Endothelial cell of umbilical vein (primary cell): ENCODE measurements at places on chromosomes 2 and 18. TPM values are rescaled to one million over a fixed set of nuclear protein-coding genes. Genes with fewer than 3 reads are reported as not detected.

GRCh38 chr2:237978058-237978712, 11.4 kb downstream of the UBE2F start:
- H3K4me3 ChIP-seq = no peak overlapping the region
- H3K27me3 ChIP-seq = no peaks in the 10 kb centered on the region
- H3K27ac ChIP-seq = no peak overlapping the region
- H3K36me3 ChIP-seq = peaks cover 6% of the 10 kb centered on the region

DNA sequence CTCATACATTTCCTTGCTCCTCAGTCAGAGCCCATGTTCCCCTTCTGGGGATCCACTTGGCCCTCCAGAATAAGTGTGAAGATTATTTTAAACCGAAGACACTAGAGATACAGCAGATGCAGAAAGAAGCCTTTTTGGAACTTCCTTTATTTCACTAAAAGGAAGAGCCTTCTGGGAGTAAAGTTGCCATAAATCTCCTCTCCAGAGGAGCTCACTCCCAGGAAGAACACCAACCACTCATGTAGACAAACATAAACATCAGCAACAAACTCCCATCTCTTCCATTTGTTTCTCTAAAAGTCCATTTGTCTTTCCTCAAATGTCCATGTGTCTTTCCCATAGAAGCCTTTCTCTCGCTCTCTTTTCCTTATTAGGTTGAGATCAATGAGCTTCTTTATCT, 62.4 kb upstream of the MSH6 start:
- no peaks in the 10 kb centered on the region for H3K27me3 ChIP-seq
- H3K4me1 ChIP-seq = no peaks in the 10 kb centered on the region
- H3K4me3 ChIP-seq = no peak overlapping the region
- DNase-seq = no peak
- no peak overlapping the region for H3K27ac ChIP-seq
- no peaks in the 10 kb centered on the region for H3K36me3 ChIP-seq

- DNase-seq = no peak
- no peak overlapping the region for H3K4me3 ChIP-seq
- no peaks in the 10 kb centered on the region for H3K27me3 ChIP-seq
- H3K4me1 ChIP-seq = peaks cover 6% of the 10 kb centered on the region
- H3K36me3 ChIP-seq = no peaks in the 10 kb centered on the region
These were observed 249.8 kb downstream of the ACKR3 start for GRCh38 chr2:236819275-236820002.

DNA sequence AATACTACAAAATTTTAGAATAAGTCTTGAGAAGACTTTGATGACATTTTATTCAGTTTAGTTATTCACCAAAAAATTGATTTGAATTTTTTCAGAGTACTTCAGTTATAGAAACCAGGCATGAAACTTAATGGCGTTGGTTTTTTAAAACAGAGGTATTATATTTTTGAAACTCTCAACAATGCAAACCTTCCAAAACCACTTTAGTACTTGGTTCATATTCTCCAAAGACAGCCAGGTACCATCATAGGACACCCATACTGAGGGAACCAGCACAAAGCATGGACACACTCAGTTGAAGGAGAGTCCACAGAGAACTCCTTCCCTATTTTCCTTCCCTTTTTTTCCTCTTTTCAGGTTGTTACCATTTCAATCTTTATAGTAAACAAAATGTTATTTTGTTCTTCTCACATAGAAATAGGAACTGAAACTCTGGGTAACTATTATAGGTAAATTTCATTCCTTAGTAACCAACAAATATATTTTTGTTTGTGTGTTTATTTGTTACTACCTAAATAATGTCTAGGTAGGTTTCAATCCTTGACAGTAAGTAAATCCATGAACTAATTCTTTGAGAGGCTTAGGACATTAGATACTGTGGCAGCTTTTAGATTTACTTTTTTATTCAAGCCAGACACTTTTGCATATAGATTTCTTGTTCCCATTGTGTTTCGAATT, 95.8 kb downstream of the TMEFF2 start:
- no peaks in the 10 kb centered on the region for H3K4me1 ChIP-seq
- no peak overlapping the region for H3K4me3 ChIP-seq
- H3K27me3 ChIP-seq = no peaks in the 10 kb centered on the region

DNA sequence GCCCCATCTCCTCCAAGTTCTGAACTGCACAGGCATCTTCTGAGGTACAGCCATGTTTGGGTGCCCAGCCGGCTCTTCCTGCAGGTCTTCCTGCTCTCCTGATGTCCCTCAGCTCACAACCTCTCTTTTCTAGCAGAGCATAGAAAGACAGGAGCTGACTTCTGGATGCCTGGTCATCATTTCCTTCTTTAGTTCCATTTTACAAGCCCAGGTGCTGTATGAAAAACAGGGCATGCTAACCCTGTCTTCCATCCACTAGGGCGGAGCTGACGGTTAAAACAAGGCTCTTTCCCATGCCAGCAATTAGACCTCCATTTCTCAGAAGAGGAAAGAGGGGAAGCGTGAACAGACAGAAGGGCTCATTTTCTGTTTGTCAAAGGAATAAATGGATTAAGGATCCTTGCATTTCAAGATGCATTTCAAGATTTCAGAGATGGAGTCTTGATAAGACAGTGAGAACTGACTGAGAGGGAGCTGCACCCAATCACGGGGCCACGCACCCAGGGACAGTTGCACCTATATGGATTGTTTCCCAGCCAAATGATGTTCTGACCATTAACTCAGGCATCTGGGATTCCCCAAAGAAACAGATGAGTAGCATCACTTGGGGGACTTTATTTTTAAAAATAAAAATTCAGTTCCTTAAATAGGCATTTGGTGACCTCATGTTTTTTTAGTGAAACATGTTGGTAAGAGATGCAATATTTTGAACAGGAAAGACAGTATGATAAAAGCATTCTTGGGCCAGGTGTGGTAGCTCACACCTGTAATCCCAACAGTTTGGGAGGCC, 45.8 kb upstream of the EML6 start:
- no peaks in the 10 kb centered on the region for H3K27me3 ChIP-seq
- no peaks in the 10 kb centered on the region for H3K36me3 ChIP-seq
- no peak for DNase-seq
- H3K4me3 ChIP-seq = no peak overlapping the region

DNA sequence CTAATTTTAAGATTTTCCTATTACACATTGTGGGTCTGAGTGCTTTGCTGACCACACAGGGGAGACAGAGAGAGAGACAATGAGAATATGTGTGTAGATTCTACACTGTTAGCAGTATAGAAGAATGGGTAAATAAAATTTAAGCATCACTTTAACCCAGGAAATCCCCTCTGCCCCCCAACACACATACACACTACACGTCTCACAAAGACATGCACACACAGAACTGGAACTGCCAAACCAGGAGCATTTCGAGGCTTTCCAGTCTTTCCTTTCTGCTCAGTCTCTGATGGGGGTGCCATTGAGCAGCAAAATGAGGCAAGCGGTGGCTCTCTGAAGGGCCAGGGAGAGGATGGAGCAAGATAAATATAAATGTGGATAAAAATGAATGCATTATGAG, 2.5 kb downstream of the MERTK start:
- peaks cover 38% of the 10 kb centered on the region for H3K4me1 ChIP-seq
- no peaks in the 10 kb centered on the region for H3K27me3 ChIP-seq
- H3K36me3 ChIP-seq = peaks cover 2% of the 10 kb centered on the region
- no peak overlapping the region for H3K4me3 ChIP-seq

DNA sequence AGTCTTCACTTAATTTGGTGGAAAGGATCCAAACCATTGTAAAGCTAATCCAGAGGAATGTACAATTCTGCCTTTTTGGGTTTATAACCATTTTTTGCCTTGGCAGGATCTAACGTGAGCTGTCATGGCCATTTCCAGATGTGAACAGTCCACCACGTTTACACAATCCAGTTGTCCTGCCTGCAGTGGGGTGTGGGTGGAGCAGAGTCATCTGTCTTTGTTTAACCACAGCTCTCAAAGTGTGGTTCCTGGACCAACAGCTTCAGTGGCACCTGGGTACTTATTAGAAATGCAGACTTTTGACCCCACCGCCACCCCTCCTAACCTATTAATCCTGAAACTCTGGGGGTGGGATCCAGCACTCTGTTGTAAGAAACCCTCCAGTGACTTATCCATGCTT, 35.9 kb downstream of the FHOD3 start:
- no peak for DNase-seq
- no peak overlapping the region for H3K4me3 ChIP-seq
- no peak overlapping the region for H3K27ac ChIP-seq
- H3K4me1 ChIP-seq = no peaks in the 10 kb centered on the region
- no peaks in the 10 kb centered on the region for H3K36me3 ChIP-seq

DNA sequence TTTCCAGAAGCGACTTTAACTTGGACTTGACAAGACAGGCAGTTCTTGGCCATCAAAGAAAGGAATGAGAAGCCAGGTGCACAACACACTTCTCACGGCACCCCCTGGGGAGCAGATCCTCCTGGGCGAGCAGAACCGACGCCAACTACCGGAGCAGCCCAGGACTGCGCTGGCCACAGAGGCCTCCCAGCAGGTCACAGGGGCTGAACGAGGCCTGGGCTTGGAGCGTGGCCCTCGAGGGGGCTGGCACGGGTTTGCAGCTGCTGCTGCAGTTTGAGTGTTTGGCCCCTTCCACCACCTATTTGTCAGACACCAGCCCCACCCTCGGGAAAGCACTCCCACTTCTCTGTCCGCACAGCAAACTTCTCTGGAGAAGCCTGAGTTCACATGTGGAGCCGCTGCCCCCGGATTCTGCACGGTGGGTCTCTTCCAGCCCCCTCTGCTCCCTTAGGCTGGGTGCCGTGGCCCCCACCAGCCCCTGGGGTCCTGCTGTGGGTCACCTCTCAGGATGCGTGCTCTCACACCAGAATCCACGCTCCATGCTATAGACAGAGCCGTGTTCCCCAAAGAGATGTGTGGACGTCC, 306.7 kb upstream of the SALL3 start:
- no peak overlapping the region for H3K4me3 ChIP-seq
- H3K36me3 ChIP-seq = no peaks in the 10 kb centered on the region
- DNase-seq = no peak
- no peak overlapping the region for H3K27ac ChIP-seq

- H3K4me3 ChIP-seq = no peak overlapping the region
- no peak overlapping the region for H3K27ac ChIP-seq
- no peaks in the 10 kb centered on the region for H3K27me3 ChIP-seq
- no peak for DNase-seq
- H3K36me3 ChIP-seq = no peaks in the 10 kb centered on the region
These were observed 58.5 kb upstream of the CREB1 start for GRCh38 chr2:207471261-207471660.

DNA sequence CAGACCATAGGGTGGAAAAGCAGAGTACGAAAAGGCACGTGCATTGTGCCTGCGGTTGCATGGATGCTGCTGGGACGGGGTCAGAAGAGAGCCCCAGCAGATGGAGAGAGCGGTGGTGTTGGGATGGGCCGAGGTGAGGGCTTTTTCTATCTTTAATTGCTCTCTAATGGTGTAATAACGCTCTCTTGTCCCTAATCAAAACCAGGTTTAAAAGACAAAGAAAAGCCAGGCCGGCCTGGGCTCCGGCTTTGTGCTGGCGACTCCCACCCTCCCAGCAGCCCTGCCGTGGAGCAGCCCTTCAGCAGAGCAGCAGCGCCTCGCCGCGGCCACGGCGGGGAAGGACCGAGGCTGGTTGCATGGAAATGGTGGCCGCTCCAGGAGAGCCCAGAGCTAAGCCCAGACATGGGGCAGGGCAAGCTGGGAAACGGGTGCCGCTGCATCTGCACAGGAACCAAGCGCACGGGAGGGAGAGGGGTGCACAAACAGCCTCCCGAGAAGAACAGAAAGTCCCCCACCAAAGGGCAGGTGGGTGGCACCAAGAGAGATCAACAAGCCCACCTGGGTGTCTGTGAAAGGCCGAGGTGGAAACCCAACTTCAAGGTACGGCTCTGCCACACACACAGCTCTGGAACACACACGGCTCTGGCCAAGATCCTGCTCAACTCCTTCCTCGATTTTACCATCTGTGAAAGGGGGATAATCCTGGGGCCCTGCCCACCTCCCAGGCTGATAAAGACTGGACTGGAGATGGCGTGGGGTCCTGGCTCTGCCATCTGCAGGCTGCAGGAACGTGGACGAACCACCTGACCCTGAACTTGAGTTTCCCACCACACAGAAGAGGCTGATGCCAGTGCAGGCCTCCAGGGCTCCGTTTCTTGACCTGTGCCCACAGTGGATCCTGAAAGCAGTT, 15.0 kb downstream of the HS1BP3 start:
- H3K4me1 ChIP-seq = peaks cover 20% of the 10 kb centered on the region
- H3K27me3 ChIP-seq = no peaks in the 10 kb centered on the region
- peak; percentile 84 for DNase-seq
- H3K4me3 ChIP-seq = no peak overlapping the region
- H3K27ac ChIP-seq = peak overlapping the region; percentile 72

DNA sequence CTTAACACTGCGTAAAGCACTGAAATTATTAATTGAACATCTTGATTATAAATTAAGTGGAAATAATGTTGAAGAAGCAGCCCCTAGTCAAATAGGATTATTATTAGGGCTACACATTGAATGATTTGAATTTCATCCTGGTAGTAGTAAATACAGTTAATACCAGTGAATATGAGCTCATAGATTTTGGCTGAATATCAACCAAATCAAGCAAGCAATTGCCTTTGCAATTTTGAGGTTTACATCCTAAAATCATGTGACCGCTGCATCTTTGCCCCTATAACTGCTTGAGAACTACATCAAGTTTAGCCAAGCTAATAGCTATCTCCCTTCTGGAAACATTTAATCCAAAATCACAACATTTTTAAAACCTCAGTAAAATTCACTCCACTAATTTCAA, 801.2 kb upstream of the PIK3C3 start:
- no peak for DNase-seq
- no peaks in the 10 kb centered on the region for H3K4me1 ChIP-seq
- H3K4me3 ChIP-seq = no peak overlapping the region
- no peaks in the 10 kb centered on the region for H3K36me3 ChIP-seq
- no peaks in the 10 kb centered on the region for H3K27me3 ChIP-seq
- no peak overlapping the region for H3K27ac ChIP-seq

DNA sequence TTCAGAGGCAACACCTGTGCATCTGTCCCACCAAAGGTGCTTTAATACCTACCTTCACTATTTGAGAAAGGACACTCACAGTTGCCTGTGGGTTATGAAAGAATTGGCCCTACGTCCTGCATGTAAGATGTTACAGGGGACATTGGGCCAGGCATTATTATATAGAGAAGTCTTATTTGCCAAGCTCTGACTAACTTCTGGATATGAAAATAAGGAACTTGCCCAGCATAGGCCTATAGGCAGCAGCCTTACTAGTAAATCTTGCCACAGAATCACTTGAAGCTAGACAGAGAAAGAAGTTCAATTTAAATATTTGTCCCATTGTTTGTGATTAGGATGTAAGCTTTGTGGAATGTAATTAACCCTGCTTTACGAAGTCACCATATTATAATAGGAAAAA, 41.7 kb downstream of the NLRC4 start:
- H3K4me3 ChIP-seq = no peak overlapping the region
- no peak for DNase-seq
- no peaks in the 10 kb centered on the region for H3K36me3 ChIP-seq
- no peaks in the 10 kb centered on the region for H3K27me3 ChIP-seq
- H3K4me1 ChIP-seq = no peaks in the 10 kb centered on the region

The NXPH2 gene
- not detected in 2 replicates for total RNA-seq

The TMX3 gene
- 65.5 and 69.7 TPM in 2 replicates for total RNA-seq

The GKN1 gene
- not detected in 2 replicates for total RNA-seq

The TMEM182 gene
- 0.81 and 0.95 TPM in 2 replicates for total RNA-seq

The REG1B gene
- total RNA-seq = not detected in 2 replicates

The OTOF gene
- 0.16 and 0.22 TPM in 2 replicates for total RNA-seq

The SERPINB3 gene
- total RNA-seq = not detected in 2 replicates

The CDH19 gene
- not detected in 2 replicates for total RNA-seq

The NR4A2 gene
- total RNA-seq = 1.0 and 1.8 TPM in 2 replicates
